Ascending aorta (tissue), 2 donors: ENCODE measurements at places on chromosomes 13 and 19. TPM values are rescaled to one million over a fixed set of nuclear protein-coding genes. Genes with fewer than 3 reads are reported as not detected.
A peak's percentile ranks its signal among the peaks of the same experiment; 100 is the strongest.

DNA sequence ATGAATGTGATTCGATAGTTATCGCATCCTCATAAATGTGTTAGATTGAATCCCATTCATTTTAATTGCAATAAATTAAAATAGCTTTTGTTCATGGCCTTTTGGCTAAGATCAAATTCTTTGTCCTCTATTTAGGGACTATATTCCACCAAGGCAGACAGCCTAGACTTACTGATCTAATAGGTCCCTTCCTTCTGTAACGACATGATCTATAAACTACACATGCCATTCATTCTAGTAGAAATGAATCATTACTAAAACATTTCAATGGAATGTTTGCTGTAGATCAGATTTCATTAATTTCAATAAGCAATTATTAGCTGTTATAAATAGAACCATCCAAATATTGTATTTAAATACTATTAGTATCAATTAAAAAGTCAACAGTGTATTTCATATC, 526.6 kb upstream of the KLHL1 start:
- no peaks in the 10 kb centered on the region for H3K4me1 ChIP-seq
- H3K36me3 ChIP-seq, result no peaks in the 10 kb centered on the region
- no peak overlapping the region for H3K4me3 ChIP-seq
- no peak for DNase-seq
- no peak overlapping the region for H3K27ac ChIP-seq

DNA sequence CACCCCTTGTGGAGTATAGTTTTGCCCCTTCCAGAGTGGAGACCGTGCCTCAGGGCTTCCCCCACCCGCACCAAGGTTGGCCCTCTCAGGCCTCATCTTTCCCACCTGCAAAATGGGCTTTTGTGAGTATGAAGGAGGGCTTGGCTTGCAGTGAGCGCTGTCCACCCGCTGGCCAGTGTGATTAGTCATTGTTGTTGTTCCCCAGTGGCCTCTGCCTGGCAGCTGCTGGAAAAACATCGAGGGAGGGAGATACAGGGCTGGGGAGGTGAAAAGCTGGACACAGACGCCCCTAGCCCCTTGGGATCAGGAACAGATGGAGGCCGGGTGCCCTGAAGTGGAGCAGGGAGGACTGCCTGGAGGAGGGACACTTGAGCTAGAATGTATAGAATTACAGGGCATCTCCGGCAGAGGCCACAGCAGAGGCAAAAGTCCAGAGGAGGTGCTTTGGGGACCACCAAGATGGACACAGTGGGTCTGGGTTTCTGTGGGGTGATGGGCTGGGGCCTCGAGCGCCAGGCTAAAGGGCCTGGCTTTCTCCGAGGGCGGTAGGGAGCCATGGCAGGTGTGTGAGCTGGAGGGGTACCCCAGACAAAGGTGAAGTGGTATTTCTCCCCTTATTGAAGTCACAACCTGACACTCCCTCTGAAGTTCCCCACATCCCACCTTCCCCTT, 3.9 kb upstream of the IL12RB1 start:
- H3K27ac ChIP-seq, result peak overlapping the region; percentile 36
- no peaks in the 10 kb centered on the region for H3K36me3 ChIP-seq
- peaks cover 3% of the 10 kb centered on the region for H3K4me1 ChIP-seq
- DNase-seq, result no peak

GRCh38 chr13:20125783-20126165, 35.1 kb downstream of the GJA3 start:
- H3K27me3 ChIP-seq, result no peaks in the 10 kb centered on the region
- no peaks in the 10 kb centered on the region for H3K36me3 ChIP-seq
- H3K4me1 ChIP-seq, result no peaks in the 10 kb centered on the region
- no peak for DNase-seq
- peak overlapping the region; percentile 90 for H3K27ac ChIP-seq

DNA sequence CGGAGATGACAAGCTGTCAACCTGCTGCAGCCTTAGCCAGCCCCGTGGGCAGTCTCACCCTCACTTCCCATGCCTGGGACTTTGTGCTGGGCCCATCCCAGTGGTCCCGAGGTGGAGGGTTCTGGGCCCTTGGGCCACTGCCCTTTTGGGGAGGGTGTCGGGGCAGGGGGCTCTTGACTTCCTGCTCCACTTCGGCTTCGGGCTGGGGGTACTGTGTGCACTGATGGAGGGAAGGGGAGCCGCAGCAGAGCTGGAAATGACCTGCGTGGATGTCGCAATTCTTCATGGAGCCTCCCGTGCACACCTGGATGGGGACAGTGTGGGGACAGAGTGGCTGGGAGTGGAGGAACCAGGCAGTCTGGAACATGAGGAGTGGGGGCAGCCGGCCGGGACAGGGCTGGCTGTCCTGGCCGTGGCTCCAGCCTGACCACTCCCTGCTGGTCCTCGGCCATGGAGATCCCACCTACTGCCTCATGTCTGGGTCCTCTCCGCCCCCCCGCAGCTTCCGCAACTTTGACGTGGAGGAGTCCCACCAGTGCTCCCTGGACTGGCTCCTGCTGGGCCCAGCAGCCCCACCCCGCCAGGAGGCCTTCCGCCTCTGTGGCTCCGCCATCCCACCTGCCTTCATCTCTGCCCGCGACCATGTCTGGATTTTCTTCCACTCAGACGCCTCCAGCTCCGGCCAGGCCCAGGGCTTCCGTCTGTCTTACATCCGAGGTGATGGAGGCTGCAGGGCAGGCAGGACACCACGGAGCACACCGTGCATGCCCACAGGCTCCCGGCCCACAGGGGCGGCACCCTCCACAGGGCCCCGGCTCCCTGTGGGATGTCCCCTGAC, 10.2 kb downstream of the LRP3 start:
- H3K36me3 ChIP-seq, result peaks cover 46% of the 10 kb centered on the region
- H3K4me3 ChIP-seq, result no peak overlapping the region
- H3K4me1 ChIP-seq, result no peaks in the 10 kb centered on the region
- DNase-seq, result no peak
- no peak overlapping the region for H3K27ac ChIP-seq

GRCh38 chr13:90184355-90184754, 1163.1 kb upstream of the MIR17HG start:
- no peak for DNase-seq
- H3K36me3 ChIP-seq, result no peaks in the 10 kb centered on the region
- no peak overlapping the region for H3K4me3 ChIP-seq
- no peak overlapping the region for H3K27ac ChIP-seq
- no peaks in the 10 kb centered on the region for H3K4me1 ChIP-seq
- no peaks in the 10 kb centered on the region for H3K27me3 ChIP-seq

DNA sequence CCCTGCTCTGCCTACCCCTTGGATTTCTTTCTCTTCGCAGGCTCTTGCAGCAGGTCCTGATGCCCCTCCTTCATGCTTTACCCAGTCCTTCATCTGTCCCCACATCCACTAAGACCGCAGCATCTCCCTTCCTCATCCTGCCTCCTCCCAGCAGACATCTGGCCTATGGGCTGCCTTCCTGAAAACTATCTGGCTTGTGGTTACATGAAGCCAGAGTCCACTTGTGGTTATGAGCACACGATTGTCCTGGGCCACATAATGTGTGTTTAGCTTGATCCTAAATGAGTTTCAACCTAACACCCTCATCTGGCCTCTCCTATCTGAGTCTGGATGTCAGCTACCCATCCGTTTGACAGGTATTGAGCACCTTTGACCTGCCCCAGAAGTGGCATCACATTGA, 5.5 kb upstream of the ZNF175 start:
- H3K4me1 ChIP-seq, result no peaks in the 10 kb centered on the region
- H3K36me3 ChIP-seq, result no peaks in the 10 kb centered on the region
- no peak for DNase-seq
- H3K27me3 ChIP-seq, result no peaks in the 10 kb centered on the region
- H3K27ac ChIP-seq, result no peak overlapping the region
- no peak overlapping the region for H3K4me3 ChIP-seq

GRCh38 chr19:11848200-11848593, 329 bp upstream of the ZNF439 start:
- no peak overlapping the region for H3K27ac ChIP-seq
- peaks cover 2% of the 10 kb centered on the region for H3K4me1 ChIP-seq
- no peak for DNase-seq
- no peaks in the 10 kb centered on the region for H3K36me3 ChIP-seq
- H3K4me3 ChIP-seq, result peak overlapping the region; percentile 89

RAD23A gene
- 146 TPM for total RNA-seq

DIAPH3 gene
- total RNA-seq, result 0.32 TPM

GRCh38 chr19:49887037-49887664, 9.5 kb downstream of the IL4I1 start:
- H3K4me3 ChIP-seq, result no peak overlapping the region
- H3K36me3 ChIP-seq, result peaks cover 48% of the 10 kb centered on the region
- DNase-seq, result no peak
- H3K4me1 ChIP-seq, result peaks cover 8% of the 10 kb centered on the region
- H3K27ac ChIP-seq, result no peak overlapping the region
- H3K27me3 ChIP-seq, result no peaks in the 10 kb centered on the region

GRCh38 chr19:48715681-48716171, 3.8 kb downstream of the MAMSTR start:
- peaks cover 15% of the 10 kb centered on the region for H3K4me1 ChIP-seq
- DNase-seq, result no peak
- H3K4me3 ChIP-seq, result peak overlapping the region; percentile 75
- H3K27ac ChIP-seq, result peak overlapping the region; percentile 45
- H3K36me3 ChIP-seq, result no peaks in the 10 kb centered on the region
- H3K27me3 ChIP-seq, result no peaks in the 10 kb centered on the region

- H3K4me1 ChIP-seq, result peaks cover 15% of the 10 kb centered on the region
- H3K36me3 ChIP-seq, result no peaks in the 10 kb centered on the region
- DNase-seq, result peak; percentile 70
- H3K27ac ChIP-seq, result peak overlapping the region; percentile 96
Measured at GRCh38 chr13:27450921-27451471, 632 bp upstream of the MTIF3 start.

DNA sequence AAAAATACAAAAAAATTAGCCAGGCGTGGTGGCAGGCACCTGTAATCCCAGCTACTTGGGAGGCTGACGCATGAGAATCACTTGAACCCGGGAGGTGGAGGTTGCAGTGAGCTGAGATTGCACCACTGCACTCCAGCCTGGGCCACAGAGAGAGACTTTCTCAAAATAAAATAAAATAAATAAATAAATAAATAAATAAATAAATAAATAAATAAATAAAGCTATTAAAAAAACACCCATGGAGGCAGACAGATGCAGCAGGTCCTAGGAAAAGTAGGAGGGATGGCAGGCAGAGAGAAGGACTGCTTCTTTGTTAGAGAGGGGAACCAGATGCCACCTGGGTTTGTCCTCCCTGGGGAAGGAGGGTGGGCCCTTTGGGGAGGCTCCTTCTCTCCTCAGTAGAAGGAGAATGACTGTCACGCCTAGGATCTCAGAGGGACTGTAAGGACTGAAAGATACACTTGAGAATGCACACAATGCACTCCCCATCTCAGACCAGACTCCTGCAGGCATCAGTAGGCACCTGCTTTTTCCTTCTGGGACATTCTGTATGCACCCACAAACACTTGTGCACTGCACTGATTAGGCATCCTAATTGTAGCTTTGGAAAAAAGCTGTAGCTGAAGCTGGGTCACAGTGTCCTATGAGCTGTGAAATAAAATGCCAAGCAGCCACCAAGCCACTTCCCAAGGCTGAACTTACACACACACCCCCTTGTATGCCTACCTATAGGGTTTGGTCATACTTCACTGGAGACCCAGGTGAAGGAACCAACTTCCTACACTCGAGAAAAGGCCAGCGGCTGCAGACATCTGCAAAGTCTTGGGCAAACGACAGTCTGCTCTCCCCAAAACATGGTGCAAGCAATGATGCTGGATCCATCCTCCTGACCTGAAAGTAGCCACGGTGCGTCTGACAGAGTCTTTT, 18.9 kb upstream of the SLC35E1 start:
- no peaks in the 10 kb centered on the region for H3K36me3 ChIP-seq
- H3K4me1 ChIP-seq, result peaks cover 23% of the 10 kb centered on the region
- DNase-seq, result no peak
- no peaks in the 10 kb centered on the region for H3K27me3 ChIP-seq
- no peak overlapping the region for H3K27ac ChIP-seq

PCDH20 gene
- 3.3 TPM for total RNA-seq

DNA sequence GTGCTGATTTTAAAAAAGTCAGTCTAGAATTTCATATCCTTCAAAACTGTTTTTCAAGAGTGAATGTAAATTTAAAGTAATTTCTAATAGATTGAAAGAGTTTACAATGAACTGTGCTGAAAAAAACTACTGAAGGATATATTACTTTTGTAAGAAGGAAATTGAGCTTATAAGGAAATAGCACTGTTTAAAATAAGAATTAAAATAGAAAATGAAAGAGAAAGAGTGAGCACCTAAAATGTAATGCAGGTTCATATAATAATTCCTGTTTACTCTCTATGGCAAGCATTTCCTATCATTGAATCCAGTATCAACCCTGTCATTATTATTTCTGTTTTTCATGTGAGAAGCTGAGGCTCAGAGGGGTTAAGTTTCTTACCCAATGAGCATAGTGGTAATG, 57.3 kb downstream of the AKAP11 start:
- no peak for DNase-seq
- no peaks in the 10 kb centered on the region for H3K36me3 ChIP-seq
- H3K4me3 ChIP-seq, result no peak overlapping the region
- no peak overlapping the region for H3K27ac ChIP-seq
- H3K4me1 ChIP-seq, result no peaks in the 10 kb centered on the region
- no peaks in the 10 kb centered on the region for H3K27me3 ChIP-seq

- H3K4me3 ChIP-seq, result no peak overlapping the region
- H3K36me3 ChIP-seq, result peaks cover 74% of the 10 kb centered on the region
- DNase-seq, result no peak
- no peak overlapping the region for H3K27ac ChIP-seq
- no peaks in the 10 kb centered on the region for H3K27me3 ChIP-seq
Measured at GRCh38 chr19:40703029-40703755, 12.7 kb upstream of the NUMBL start.

CALR3 gene
- total RNA-seq, result not detected

- H3K4me3 ChIP-seq, result no peak overlapping the region
- no peaks in the 10 kb centered on the region for H3K27me3 ChIP-seq
- H3K36me3 ChIP-seq, result peaks cover 16% of the 10 kb centered on the region
- no peak overlapping the region for H3K27ac ChIP-seq
- peaks cover 2% of the 10 kb centered on the region for H3K4me1 ChIP-seq
Measured at GRCh38 chr13:111233080-111233479, 87.4 kb upstream of the TEX29 start.

DNA sequence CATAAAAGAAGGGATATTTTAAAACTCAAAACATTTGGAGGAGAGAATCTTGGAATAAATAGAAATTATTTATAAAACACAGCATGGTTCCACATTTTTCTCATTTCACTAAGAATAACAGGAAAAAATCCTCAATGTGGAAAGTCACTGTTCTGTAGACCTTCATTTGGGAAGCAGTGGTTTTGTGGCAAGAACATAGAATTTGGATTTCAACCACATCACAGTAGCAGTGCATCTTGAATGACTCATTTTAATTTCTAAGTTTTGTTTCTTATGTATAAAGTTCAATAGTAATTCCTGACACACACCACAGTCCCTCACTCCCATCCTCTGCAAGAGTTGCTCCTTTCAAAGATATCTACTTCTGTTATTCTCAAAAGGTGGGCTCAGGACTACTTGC, 264.0 kb downstream of the ENOX1 start:
- no peak for DNase-seq
- H3K27me3 ChIP-seq, result no peaks in the 10 kb centered on the region
- no peak overlapping the region for H3K27ac ChIP-seq
- no peak overlapping the region for H3K4me3 ChIP-seq

DNA sequence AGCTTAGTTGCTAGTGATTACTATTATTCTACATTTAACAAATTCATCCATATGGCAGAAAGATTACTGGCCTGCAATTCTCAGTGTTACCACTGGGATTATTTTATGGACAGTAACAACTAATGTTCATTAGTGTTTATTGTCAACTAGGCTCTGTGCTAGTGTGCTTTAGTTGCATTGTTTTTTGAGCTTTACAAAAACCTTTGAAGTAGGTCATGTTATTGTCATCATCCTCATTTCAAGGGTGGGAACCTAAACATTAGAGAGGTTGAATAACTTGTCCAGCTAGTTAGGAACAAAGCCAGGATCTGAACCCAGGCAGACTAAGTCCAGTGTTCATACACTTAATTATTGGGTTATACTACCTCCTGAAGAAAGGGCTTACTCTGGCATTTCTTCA, 27.8 kb upstream of the TDRD3 start:
- H3K36me3 ChIP-seq, result no peaks in the 10 kb centered on the region
- no peaks in the 10 kb centered on the region for H3K4me1 ChIP-seq
- no peak for DNase-seq
- no peak overlapping the region for H3K27ac ChIP-seq
- H3K27me3 ChIP-seq, result no peaks in the 10 kb centered on the region
